ENCODE measurements at places on chromosomes 11 and 22. TPM values are rescaled to one million over a fixed set of nuclear protein-coding genes. Genes with fewer than 3 reads are reported as not detected.
A peak's percentile ranks its signal among the peaks of the same experiment; 100 is the strongest.

DNA sequence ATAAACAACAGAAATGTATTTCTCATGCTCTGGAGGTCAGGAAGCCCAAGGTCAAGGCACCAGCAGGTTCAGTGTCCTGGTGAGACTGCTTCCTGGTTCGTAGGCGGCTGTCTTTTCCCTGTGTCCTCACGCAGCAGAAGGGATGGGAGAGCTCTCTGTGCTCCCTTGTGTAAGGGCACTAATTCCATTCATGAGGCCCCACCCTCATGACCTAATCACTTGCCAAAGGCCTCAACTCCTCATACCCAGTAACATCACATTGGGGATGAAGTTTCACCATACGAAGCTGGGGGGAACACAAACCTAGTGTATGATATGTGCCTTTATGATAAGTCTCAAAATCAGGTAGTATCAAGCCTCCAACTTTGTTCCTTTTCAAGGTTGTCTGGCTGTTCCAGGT, 38.6 kb upstream of the PANX2 start:
- no peak for DNase-seq

Gene OR4C6
- total RNA-seq = not detected

- DNase-seq = no peak
Measured at GRCh38 chr22:30878516-30879414, 89.8 kb downstream of the MORC2 start.

DNA sequence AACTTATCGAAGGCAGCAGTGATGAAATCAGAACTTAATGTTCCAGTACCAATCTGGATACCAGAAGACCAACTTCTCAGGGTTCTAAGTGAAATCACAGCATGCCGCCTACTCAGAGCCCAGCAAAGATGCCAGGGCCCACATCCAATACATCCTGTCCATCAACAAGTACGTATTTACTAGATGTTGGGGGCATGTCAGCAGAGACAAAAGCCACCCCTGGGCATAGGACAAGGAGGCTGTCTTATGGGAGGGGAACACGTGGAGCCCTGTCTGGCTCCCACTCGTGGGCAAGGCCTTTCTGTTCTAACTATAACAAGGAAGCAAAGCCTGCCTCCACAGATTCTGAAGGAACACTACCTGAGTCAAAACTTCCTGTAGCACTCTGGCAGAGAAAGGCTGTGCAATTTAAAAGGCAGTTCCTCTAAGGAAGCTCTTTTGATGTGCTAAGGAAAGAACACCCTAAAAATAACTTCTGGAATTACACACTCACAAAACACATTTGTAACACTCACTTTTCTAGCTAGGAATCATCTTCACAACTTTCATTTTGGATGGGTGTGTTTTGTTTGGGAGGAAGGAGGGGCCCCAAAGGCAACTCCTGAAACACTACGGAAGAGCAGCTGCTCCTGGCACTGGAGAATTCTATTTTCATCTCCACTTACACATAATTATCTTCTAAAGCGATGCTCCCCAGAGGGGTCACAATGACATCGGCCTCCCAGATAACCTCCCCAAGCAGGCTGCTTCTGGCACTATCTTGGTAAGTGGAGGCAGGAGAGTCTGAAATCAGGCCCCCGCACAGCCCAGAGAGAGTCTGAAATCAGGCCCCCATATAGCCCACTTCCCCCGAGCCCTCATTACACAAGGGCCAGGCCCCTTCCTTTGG, 14.2 kb downstream of the SMCO4 start:
- DNase-seq = no peak

Gene PRPF19
- total RNA-seq = 56.3 TPM

DNA sequence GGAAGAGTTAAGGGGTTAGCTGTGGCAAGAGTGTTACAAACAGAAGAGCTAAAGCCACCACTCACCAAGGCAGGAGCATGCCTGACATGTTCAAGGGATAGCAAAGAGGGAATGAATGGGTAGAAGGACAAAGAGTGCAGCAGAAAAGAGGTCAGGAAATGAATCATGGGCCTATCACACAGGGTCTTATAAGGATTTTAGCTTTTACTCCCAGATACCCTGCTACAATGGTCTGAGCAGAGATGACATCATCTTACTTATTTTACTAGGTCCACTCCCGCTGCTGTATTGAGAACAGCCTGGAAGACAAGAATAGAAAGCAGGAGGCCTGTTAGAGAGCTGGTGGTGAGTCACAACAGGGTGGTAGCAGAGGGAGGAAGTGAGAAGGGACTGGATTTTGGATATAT, 9.8 kb downstream of the TRAF6 start:
- peak; percentile 94 for DNase-seq

Gene COMT
- 91.9 TPM for total RNA-seq

GRCh38 chr11:66388780-66389386, 17.3 kb upstream of the SLC29A2 start:
- peak; percentile 55 for DNase-seq

Gene MRGPRE
- not detected for total RNA-seq

DNA sequence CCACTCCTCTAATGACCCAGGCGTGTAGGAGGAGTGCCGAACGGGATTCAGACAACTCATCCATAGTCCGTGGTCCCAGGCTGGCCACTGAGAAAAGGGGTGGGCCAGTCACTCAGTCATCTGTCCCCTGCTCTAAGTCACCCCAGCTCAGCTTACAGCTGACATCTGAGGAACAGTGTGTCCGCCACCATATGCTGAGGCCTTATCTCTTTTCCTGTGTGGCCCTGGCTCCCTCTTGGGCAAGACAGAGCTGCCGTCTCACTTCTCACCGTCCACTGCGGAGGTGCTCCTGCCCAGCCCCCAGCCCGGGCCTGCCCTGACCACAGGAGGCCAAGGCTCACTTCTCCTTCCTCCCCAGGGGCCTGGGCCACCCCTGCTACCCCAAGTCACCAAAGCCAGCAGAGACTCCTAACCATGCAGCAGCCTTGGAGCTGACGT, 6.8 kb downstream of the CCDC86 start:
- DNase-seq = no peak

Gene MS4A4A
- not detected for total RNA-seq

DNA sequence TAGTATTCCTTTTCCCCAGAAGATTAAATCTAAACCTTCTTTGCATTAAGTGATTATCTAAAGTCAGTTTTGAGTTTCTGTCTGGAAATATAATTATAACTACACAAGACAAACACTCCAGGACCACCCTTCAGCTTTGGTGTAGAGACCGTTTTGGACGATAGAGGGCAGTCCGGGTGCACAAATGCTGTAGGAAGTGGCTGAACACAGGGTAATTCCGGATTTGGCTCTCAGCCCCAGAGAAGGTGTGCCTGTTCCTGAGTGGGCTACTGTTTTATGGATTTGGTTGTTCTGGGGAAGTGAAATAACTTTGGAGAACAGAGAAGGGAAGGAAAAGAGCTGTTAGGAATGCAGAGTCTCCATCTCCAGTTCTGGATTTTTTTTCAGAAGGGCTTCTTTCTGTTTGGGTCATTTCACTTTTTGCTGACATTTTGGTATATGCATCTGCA, 14.8 kb downstream of the EXT2 start:
- DNase-seq = peak; percentile 41

DNA sequence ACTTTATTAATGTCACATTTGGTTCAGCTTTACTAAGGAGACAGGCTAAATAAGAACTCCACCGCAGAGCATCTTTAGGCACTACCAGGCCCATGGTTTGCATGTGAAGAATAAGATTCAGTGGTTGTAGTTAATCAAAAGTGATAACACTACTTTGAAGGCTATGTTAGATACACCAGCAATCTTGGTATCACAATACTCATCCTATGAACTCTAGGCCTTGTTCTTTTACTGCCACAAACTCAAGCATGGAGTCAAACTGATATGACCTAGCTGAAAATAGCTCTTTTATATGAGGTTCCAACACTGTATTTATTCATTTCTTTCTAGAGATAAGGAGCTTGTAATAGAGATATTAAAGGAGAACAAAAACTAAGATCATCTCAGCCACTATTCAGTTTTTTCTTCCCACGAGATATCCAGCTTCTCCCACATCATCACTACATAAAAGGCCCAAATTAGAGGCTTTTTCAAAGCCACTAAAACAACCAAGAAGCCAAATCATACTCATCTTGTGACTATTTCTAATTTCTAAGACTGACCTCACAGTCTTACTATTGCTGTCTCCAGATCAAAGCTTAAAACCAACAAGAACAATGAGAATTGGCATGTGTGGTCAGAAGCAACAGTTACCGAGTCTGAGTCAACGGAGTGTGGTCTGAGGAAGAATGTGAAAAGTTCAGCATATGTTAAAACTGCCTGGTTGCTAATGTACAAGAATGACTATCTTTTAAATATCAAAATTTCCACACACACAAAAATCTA, 25.1 kb upstream of the GUCY1A2 start:
- peak; percentile 76 for DNase-seq

Gene CELSR1
- 19.6 TPM for total RNA-seq

Gene LMO2
- 0.98 TPM for total RNA-seq

DNA sequence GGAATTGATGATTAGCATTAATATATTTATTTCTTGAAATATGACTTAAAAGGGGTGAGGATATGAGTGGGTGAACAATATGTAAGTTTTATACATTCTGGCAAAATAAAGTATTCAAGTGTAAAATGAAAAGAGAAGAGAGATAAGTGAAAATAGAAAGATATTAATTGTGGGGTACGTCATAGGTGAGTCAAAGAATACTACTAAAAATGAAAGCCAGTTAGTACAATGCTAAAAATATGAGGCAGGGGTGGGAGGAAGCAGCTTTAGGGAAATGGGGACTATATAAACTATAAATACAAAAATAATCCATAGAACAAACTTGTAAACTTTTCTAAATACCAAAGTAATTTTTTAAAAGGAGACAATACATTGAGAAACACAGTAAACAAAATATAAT, 661.4 kb downstream of the CNTN5 start:
- DNase-seq = no peak

GRCh38 chr11:13920756-13921155, 41.8 kb upstream of the SPON1 start:
- DNase-seq = no peak

DNA sequence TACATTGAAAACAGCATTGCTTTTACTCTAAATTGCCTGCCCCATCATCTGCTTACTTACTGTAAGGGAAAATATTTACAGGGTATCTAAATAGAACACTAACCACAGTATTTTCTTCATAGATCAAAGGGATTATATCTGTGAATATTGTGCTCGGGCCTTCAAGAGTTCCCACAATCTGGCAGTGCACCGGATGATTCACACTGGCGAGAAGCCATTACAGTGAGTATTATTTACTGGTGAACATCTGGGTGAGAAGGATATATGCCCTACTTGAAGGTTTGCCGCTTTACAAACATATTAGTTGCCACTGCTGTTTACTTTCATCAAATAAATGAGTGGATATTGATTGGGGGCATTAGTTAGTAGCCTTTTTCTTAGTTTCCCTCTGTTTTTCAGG, 5.9 kb upstream of the CNTF start:
- DNase-seq = peak; percentile 72

- peak; percentile 56 for DNase-seq
Measured at GRCh38 chr11:125433454-125434121, 62.5 kb downstream of the FEZ1 start.

Gene XKR3
- total RNA-seq = 0.14 TPM

DNA sequence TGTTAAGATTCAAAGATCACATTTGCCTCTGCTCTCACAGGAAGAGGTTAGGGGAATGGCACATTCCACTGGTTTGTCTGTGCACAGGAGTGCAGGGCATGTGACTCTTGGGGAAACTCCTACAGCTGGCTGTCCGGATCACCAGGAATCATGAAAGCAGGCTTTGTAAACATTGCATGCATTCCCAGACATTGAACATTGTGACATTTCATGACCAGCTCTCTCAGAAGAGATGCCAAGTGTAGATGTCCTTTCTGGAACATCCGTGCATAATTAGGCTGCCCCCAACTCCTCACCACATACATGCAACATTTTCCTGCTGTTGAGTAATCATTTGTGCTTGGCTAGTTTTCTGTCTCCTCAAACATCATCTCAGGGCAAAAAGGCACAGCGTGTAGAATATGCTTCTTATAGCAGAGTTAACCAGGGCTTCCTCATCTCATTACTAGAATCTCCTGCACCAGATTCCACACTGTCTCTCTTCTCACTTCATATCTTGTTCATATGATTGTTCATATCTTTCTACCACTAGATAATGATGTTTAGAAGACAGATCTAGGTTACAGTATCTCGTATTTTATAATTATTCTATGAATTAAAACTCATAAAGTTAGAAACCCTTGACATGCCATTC, 694.7 kb downstream of the NTM start:
- DNase-seq = peak; percentile 66

- DNase-seq = peak; percentile 51
Measured at GRCh38 chr11:46557684-46558151, 36.1 kb downstream of the AMBRA1 start.

- no peak for DNase-seq
Measured at GRCh38 chr22:40679964-40680818, 907 bp downstream of the MCHR1 start.

GRCh38 chr11:65488273-65489034, 10.4 kb upstream of the MALAT1 start:
- DNase-seq = peak; percentile 68

DNA sequence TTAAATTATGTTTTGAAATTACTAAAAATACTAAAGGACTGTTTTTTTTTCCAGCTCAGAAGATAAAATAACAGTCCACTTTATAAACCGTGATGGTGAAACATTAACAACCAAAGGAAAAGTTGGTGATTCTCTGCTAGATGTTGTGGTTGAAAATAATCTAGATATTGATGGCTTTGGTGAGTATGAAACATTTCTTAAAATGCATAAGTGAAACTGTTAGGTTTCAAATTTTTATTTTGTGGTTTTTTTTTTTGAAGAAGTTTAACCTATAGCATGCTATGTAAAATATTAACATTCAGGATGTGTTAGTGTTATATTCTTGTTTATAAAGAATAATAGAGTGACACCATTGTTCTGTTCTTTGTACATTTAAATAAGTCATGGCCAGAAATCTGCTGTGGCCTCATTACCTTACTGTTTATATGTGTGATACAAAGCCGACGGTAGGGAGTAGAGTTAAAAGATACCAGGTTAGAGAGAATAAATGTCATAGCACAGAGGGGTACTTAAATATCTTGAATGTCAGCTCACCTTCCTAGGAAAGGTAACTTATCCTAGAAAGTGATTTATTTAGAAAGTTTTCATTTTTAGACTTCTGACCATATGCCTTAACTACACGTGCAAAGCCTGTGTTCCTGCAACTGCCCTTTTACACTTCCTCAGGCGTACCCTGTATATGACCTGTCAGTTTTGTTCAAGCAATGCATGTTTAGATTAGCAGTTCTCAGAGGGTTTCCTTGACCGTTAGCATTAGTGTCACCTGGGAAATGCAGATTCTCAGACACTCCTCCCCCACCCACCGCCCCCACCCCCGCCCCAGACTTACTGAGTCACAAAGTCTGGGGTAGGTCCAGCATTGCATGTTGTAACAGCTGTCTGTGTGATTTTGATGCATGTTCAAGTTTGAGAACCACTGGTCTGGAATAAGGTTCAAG, 6.3 kb downstream of the FDX1 start:
- no peak for DNase-seq

DNA sequence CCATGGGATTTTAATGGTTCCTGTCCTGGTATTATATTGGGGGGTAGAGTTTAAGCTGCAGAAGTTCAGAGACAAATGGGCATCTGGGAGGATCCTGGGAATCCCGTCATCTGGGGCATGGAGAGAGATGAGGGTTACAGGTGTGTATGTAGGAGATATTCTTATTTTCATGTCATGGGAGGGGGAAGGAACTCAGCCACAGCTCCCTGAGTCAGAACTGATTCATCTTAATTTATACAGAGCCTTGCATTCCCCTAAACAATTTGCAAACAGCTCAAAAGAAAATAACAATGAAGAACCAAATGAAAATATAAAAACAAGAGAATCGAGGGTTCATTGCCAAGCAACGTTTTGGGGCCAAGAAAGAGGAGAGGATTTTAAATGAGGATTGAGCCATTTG, 155.9 kb upstream of the TBCEL start:
- no peak for DNase-seq

Gene CBLIF
- total RNA-seq = not detected

Gene HPX
- 0.14 TPM for total RNA-seq

Gene ANO1
- 2.6 TPM for total RNA-seq
